CD8-positive, alpha-beta memory T cell (primary cell): ENCODE measurements at places on chromosomes 1 and 21.

- DNase-seq: no peak
Observed at GRCh38 chr21:43602266-43603232, 56.7 kb downstream of the HSF2BP start.

GRCh38 chr1:224180783-224181452 lies 2.1 kb upstream of the DEGS1 start:
- no peak for DNase-seq

GRCh38 chr1:43449708-43450069 lies 4.0 kb downstream of the HYI start:
- no peak for DNase-seq

DNA sequence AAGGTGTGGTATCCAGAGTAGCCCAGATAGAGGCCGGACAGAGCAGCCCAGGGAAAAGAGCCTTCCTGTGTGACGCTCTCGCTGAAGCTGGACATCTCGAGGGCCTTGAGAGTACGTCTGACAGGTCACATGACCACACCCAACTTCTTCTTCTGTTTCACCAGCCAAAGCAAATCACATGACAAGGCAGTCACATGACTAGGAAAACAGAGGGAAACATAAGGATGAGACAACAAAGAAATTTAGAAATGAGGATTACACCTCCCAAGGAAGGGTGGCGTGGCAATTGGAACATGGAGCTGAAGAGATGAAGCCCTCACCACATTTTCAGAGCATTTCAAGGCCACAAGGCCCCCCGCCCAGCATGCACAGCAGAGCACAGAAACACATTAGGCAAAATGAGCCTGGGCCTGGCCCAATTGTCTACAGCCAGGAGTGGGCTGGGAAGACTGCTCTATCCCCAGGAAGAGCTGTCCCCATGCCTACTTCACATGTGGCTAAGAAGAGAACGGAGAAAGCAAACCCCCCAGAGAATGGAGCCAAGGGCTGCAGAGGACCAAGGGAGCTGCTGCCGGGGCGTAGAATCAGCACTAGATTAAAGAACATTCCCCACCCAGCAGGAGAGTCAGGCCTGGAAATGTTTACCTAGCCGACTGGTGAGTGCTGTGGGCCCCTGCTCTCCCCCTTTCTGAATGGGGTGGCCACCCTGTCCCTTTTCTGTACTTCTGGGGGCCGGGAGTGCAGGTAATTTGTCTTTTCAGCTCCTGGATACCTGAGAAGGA lies 305.1 kb downstream of the NPHP4 start:
- DNase-seq: no peak

- no peak for DNase-seq
Observed at GRCh38 chr1:5971471-5972197, 20.6 kb downstream of the NPHP4 start.

GRCh38 chr1:161738627-161739287 lies 10.8 kb upstream of the DUSP12 start:
- DNase-seq: peak; percentile 85

GRCh38 chr1:87866416-87866815 lies 537.7 kb downstream of the LMO4 start:
- DNase-seq: no peak

DNA sequence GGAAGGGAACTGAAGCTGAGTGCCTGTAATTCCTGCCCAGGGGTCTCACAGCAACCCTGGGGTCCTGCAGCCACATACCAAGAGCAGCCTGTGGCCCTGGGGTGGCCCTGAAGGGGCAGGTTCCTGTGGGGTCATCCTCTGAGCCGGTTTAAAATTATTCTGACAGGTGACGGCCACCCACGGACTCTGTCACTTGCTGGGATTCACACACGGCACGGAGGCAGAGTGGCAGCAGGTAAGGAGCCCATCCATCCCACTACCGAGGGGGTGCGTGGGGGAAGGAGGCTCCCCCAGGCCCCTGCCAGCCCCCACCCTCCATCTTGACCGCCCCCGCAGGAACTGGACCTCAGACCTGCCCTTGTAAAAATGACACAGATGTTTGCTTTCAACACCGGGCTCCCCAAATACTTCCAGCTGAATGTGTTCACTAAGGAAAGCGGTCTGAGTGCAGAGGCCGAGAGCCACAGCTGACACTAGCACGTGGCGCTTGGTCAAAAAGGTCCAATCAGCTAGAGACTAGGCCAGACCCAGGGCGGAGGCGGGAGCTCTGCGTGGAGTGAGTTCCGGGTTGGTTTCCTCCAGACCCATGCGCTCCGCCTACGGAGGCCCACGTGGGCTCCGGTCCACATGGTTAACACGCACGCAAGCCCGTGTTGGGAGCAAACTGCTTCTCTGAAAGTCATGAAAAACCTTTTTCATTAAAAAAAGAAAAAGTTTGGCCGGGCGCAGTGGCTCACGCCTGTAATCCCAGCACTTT lies 10.0 kb downstream of the YBEY start:
- no peak for DNase-seq

- no peak for DNase-seq
Observed at GRCh38 chr1:29629814-29630516, 393.6 kb downstream of the PTPRU start.

GRCh38 chr21:34280959-34281358 lies 82.8 kb upstream of the KCNE2 start:
- DNase-seq: no peak

DNA sequence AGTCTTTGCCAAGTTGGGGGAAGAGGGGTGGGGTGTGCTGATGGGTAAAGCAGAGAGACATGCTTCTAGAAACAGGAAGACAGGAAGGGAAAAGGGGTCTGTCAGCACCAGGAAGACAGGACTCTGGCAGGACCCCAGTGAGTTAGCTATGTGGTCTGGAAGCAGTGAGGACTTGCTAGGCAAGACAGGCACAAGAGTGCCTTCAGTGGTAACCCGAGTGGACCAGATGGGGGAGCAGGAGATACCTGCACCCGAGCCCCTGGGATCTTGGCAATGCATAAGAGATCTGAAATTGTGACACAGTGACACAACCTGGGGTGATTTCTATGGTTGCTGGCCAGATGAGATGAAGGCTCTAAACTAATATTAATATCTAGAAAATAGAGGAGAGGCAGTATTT lies 7.0 kb downstream of the TLR5 start:
- no peak for DNase-seq

DNA sequence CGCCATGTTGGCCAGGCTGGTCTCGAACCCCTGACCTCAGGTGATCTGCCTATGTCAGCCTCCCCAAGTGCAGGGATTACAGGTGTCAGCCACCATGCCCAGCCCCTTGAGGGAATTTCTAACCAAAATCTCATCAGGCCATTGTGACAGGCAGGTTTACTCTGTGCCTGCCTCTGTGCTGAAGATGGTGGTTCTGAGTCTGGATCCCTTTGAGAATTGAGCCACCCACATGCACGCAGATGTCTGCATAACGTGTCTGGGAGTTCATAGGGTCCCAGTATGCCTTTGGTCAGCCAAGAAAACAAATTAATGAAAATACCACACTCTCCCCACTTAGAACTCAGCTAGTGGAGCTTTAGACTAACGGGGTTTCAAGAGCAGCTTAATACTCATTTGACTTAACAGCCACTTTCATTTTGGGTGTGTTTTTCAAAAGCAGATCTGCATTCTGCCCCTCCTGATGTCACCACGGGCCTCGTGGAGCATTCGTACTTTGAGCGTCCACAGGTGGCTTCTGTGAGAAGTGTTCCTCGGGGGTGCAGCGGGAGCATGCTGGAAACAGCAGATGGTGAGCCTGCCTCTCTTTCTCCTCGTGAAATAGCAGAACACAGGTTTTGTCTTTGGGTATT lies 45.3 kb downstream of the DIP2A start:
- DNase-seq: peak; percentile 51

- no peak for DNase-seq
Observed at GRCh38 chr1:198068285-198068684, 88.5 kb upstream of the NEK7 start.

DNA sequence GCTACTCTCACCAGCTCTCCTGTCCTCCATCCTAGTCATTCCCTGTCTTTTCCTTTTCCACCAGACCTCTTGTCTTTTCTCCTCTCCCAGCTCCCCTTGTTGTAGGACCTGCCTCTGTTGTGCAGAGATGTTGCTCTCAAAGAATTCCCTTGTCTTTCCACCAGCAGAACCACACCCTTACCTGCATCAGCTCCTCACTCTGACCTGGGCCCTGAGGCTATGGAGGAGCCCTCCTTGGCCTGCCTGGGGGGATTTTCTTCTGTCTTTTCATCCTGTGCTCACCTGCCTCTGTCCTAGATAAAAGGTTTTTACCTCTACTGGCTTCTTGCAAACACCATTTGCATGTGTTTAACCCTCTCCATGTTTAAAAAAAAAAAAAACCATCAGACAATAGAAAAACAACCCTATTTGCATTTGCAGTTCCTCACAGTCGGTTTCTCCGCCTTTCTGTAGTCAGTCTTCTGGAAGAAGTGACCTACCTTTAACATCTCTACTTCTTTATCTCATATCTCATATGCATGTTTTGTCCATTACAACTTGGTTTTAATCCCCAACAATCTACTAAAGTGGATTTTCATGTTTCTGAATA lies 12.1 kb downstream of the FCRL5 start:
- no peak for DNase-seq

DNA sequence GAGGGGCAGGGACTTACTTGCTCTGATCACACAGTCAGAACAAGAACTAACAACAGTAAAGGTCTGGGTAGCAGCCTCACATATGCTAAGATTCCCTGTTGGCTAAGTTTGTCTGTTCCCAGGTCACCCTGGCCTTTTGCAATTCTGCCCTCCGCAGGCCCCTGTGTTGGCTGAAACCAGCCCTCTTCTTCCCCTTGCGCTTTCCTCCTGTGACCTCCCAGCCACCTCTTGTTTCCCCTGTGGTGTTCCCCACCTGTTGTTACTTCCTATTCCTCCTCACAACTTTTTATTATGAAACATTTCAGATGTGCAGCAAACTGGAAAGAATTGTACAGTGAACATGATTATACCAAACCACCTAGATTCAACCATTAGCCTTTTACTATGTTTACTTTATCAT lies 23.4 kb downstream of the MAPKAPK2 start:
- DNase-seq: no peak

GRCh38 chr1:227937031-227937837 lies 10.5 kb downstream of the WNT9A start:
- no peak for DNase-seq

DNA sequence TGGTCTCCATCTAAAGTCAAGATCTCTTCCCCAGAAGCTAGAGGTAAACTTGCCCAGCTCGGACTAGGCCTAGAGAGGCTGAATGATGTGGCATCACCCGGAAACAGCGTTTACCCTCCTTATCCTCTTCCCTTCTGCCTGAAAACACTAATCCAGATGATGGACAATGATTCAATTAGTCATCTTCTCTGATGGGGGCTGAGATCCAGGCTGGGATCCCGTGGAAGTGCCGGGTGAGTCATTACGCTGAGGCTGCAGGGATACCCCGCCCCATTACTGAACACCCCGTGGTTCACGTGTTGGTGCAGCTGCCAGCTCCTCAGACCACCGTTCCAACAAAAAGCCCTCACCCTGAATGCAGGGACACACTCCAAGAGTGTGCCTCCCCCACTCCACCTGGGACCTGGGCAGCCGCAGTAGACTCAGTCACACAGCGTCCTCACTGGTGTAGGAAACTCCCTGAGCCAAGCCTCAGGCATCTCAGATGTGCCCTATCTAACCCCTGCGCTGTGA lies 2.0 kb downstream of the S100A6 start:
- no peak for DNase-seq
